ENCODE measurements at places on chromosomes 7 and 10.

DNA sequence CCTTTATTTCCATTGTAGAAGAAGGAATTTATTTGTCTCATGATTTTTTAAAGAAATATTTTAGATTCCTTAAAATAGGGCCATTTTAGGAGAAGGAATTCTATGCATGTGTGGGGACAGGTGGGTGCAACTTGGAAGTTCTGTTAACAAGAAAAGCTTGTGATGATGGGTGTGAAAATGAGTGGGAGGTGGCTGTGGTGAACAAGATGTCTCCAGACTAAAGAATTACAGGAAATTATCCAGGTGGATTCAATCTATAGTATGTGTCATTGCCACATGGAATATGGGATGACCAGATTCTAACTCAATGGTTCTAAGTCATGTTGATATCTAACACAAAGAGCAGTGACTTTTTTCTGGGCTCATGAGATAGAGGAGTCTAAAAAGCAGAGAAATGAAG, 229.6 kb upstream of the IGFBP3 start:
- no peak for DNase-seq

DNA sequence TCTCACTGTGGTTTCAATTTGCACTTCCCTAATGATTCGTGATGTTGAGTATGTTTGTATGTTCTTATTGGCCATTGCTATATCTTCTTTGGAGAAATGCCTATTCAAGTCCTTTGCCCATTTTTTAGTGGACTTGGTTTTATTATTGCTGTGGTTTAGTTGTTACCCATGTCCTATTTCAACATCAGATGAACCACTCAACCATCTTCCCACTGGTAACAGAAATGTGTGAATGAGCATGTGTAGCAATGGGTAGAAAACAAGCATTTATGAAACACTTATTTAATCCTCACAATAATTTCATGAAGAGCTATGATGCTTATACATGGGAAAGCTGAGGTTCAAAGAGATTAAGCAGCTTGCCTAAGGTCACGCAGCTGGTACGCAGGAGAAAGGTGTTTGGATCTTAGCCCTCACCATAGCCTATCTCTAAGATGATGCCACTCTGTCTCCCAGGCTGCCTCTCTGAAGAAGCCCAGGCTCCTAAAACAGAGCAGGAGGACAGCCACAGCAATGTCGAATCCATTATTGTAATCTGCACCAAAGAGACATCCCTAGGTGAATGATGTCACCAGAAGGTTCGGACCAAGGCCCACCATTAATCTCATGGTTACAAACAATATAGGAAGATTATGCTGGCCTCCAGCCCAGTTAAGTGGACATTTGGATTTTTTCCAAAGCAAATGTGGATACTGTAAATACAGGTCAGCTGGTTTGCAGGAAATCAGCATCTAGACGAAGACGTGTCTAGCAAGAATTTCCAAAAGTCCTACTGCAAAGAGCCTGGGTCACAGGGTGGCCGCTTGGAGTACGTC, 447.6 kb upstream of the ZMIZ1 start:
- DNase-seq = no peak

GRCh38 chr10:12825260-12825849, 176.2 kb downstream of the CCDC3 start:
- no peak for DNase-seq

DNA sequence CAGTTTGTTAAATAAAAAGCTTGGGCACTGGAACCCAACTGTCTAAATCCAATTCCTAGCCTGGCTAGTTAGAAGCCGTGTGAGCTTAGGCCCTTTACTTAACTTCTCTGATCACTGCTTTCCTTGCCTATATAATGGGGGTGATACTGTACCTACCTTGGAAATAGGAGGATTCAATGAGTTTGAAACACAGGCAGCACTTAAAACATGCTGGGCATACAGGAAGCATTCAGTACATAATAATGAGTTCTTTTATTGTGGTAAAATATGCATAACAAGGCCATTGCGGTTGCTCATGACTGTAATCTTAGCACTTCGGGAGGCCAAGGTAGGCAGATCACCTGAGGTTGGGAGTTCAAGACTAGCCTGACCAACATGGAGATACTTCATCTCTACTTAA, 47.4 kb upstream of the SEPHS1 start:
- no peak for DNase-seq

GRCh38 chr10:86830043-86830591, 73.7 kb downstream of the BMPR1A start:
- no peak for DNase-seq
